Vagina (tissue), 2 donors: ENCODE measurements at places on chromosomes 5 and 9.

DNA sequence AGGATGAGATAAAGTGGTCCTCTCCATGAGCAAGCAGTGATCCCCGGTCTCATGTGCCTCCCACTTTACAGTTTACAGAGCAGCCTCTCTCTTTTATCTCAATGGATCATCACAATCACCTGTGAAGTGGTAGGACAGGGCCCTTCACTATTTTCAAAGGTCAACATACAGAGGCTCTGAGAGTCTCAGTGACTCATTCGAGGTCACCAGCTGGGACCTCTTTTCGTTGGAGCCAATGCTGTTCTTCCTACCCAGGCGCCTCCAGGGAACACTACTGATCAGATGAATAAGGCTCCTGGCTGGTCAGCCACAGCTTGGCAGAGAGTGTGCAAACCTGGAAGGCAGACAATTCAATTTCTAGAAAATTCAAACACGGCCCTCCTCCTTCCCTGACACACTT is 16.6 kb downstream of the GGTA1 start:
- DNase-seq: no peak

DNA sequence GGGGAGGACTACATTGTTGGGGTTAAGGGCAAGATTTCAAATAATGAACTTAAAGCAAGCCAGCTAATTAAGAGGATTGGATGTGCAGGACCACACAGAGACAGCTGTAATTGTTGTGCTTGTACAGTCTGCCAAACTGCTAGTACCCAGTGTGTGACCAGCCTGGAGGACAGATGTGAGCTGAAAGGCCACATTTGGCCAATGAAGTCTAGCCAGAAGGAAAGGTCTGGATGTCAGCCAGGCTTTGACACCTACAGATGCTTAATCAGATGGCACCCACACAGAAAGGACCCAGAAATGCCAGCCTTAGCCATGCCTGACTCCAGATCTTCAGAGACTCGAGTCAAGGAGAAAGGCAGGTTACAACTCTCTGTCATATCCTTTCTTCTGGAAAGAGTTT is 491.1 kb downstream of the KIF4B start:
- no peak for DNase-seq

DNA sequence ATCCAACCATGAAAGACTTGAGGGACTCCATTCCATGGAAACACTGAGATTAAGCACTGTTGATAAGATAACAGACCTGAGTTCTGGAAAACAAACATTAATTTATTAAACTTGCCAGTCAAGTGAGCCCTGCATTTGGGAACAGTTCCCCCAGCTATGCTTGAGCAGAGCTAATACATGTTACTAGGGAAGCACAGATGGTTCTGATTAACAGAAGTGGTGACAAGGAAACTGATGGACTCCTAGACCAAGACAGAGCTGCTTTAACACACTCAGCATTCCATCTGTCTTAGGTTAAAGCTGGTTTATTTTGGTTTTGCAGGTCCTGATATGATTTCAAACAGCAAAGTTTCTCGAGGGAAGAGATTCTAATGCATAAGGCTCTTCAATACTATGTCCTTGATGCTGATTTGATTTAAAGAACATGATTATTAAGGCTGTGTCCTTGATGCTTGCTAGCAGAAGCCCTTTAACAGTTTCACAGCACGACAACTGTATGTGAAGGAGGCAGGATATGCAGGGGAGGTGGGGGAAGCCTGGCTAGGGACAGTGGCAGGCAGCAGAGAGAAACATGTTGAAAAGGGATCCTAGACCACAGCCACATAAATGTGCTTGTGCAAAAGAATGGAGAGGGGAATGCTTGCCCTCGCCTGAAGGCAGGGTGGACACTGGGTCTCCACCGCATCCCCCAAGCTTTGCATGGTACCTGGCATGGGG is 66.2 kb downstream of the ACTBL2 start:
- DNase-seq: no peak

GRCh38 chr9:114433720-114434255 is 46.0 kb upstream of the AKNA start:
- no peak for DNase-seq
